ENCODE measurements at places on chromosomes 6 and 20. TPM values are rescaled to one million over a fixed set of nuclear protein-coding genes. Genes with fewer than 3 reads are reported as not detected.

The ASIP gene
- total RNA-seq: not detected

- H3K4me3 ChIP-seq: no peak overlapping the region
- H3K36me3 ChIP-seq: no peaks in the 10 kb centered on the region
- H3K4me1 ChIP-seq: no peaks in the 10 kb centered on the region
- H3K27me3 ChIP-seq: no peaks in the 10 kb centered on the region
- DNase-seq: no peak
- H3K27ac ChIP-seq: no peak overlapping the region
These were observed 102.0 kb downstream of the SMLR1 start for GRCh38 chr6:130929036-130929678.

The ARFGEF3 gene
- 0.47 TPM for total RNA-seq

The OPRL1 gene
- 0.28 TPM for total RNA-seq

DNA sequence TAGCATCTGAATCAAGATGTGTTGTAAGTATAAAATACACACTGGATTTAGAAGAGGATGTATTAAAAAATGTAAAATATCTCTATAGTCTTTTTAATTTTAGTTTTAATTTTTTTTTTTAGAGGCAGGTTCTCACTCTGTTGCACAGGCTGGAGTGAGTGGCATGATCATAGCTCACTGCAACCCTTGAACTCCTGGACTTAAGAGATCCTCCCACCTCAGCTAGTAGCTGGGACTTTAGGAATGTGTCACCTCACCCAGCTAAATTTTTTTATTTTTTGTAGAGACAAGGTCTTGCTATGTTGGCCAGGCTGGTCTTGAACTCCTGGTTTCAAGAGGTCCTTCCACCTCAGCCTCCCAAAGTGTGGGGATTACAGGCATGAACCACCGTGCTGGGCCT, 46.7 kb upstream of the EPB41L1 start:
- H3K36me3 ChIP-seq: no peaks in the 10 kb centered on the region
- no peak overlapping the region for H3K4me3 ChIP-seq
- DNase-seq: no peak
- no peaks in the 10 kb centered on the region for H3K4me1 ChIP-seq
- H3K27me3 ChIP-seq: peaks cover 7% of the 10 kb centered on the region
- H3K27ac ChIP-seq: no peak overlapping the region

GRCh38 chr6:151379933-151380847, 11.2 kb downstream of the ZBTB2 start:
- peak; percentile 81 for DNase-seq
- H3K27ac ChIP-seq: peak overlapping the region; percentile 96
- peaks cover 14% of the 10 kb centered on the region for H3K36me3 ChIP-seq
- H3K27me3 ChIP-seq: no peaks in the 10 kb centered on the region
- H3K4me1 ChIP-seq: peaks cover 57% of the 10 kb centered on the region

The MATN4 gene
- total RNA-seq: 1.5 TPM

- no peaks in the 10 kb centered on the region for H3K27me3 ChIP-seq
- DNase-seq: no peak
- H3K27ac ChIP-seq: no peak overlapping the region
- no peaks in the 10 kb centered on the region for H3K4me1 ChIP-seq
- H3K4me3 ChIP-seq: no peak overlapping the region
- H3K36me3 ChIP-seq: no peaks in the 10 kb centered on the region
These were observed 317.2 kb upstream of the AGPAT4 start for GRCh38 chr6:161590961-161591627.
